ENCODE measurements at places on chromosomes 2 and 18.

DNA sequence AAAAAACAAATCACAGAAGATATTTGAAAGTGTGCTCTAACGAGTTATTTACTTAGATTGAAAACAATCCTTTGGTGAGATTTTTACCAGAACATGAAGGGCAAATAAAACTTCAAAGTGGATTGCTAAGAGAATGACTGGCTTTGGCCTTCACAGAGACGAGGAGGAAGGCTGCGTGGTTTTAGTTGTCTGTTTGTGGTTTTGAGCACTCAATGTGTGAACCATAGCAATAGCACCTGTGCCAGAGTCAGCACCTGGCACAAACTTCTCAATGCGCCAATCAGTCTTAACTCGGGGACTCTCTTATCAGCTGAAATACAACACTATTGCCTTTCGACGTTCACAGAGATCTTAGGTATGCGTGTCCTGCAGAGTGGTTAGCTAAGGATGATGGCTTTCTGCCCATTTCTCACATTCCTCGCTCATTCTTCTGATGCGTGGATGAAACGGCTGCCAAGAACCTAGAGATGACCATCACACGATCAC lies 70.0 kb downstream of the MBP start:
- no peak for DNase-seq

- no peak for DNase-seq
Measured at GRCh38 chr2:85243101-85244072, 84.4 kb downstream of the TGOLN2 start.

GRCh38 chr2:3628800-3629199 lies 29.2 kb upstream of the ALLC start:
- no peak for DNase-seq

GRCh38 chr2:165530-165929 lies 98.3 kb downstream of the SH3YL1 start:
- DNase-seq: no peak

GRCh38 chr2:239815671-239816070 lies 209.5 kb downstream of the NDUFA10 start:
- DNase-seq: no peak

- no peak for DNase-seq
Measured at GRCh38 chr2:1577846-1578245, 164.6 kb downstream of the TPO start.

GRCh38 chr18:32219431-32220018 lies 29.7 kb downstream of the MEP1B start:
- DNase-seq: no peak

GRCh38 chr18:11663439-11664029 lies 25.5 kb upstream of the GNAL start:
- DNase-seq: no peak

DNA sequence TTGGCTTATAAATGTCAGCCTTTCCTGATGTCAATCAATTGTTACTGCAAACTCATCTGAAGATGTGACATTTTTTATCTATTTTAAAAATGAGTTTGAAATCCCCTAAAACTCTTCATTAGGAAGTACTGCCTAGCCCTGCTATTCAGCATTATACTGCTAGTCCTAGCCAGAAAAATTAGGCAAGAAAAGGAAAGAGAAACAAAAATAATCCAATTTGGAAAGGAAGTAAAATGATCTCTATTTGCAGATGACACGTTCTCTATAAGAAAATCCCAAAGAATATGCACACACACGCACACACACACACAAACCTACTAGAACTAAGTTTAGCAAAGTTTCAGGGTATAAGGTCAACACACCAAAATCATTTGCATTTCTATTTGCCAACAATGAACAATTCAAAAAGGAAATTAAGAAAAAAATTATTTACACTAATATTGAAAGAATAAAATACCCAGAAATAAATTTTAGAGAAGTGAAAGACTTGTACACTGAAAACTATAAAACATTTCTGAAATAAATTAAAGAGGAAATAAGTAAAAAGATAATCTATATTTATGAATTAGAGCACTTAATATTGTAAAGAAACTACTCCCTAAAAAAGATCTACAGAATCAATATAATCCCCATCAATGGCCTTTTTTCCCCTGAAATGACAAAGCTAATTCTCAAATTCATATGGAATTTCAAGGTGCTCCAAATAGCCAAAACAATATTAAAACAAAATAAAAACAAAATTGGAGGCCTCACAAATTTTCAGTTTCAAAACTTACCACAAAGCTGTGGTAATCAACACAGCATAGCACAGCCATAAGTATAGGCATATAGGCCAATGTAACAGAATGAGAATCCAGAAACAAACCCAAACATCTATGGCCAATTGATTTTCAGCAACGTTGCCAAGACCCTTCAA lies 433.7 kb upstream of the TRIB2 start:
- DNase-seq: no peak

DNA sequence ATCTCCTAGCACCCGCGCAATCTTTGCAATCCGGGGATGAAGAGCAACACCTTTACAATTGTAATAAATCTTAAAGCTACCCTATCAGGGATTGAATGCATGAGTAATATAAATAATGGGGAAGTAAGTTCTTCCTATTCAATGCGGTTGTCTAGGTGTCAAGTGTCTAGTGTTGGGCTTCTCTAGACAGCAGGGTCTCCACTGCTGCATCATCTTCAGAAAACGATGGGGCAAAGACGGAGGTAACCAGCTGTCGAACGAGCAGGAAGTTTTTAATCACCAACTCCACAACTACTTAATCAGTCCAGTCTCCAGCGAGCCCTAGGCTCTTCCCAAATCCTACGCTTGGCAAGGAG lies 573 bp downstream of the STAM2 start:
- no peak for DNase-seq

Measured in stimulated activated CD8-positive, alpha-beta memory T cell treated with anti-CD3 and anti-CD28 coated beads, Interleukin-12 subunit alpha, Interleukin-12 subunit beta, amount 100 ng/mL, for 4 hours (primary cell).